CD4-positive, alpha-beta T cell treated with Interleukin-21 for 1 hour (primary cell): ENCODE measurements at places on chromosomes 3 and 15.
A peak's percentile ranks its signal among the peaks of the same experiment; 100 is the strongest.

GRCh38 chr15:66484539-66485112 lies 12.9 kb downstream of the SNAPC5 start:
- no peak for DNase-seq

- peak; percentile 25 for DNase-seq
Observed at GRCh38 chr3:104279617-104280016, 1087.1 kb upstream of the ALCAM start.

DNA sequence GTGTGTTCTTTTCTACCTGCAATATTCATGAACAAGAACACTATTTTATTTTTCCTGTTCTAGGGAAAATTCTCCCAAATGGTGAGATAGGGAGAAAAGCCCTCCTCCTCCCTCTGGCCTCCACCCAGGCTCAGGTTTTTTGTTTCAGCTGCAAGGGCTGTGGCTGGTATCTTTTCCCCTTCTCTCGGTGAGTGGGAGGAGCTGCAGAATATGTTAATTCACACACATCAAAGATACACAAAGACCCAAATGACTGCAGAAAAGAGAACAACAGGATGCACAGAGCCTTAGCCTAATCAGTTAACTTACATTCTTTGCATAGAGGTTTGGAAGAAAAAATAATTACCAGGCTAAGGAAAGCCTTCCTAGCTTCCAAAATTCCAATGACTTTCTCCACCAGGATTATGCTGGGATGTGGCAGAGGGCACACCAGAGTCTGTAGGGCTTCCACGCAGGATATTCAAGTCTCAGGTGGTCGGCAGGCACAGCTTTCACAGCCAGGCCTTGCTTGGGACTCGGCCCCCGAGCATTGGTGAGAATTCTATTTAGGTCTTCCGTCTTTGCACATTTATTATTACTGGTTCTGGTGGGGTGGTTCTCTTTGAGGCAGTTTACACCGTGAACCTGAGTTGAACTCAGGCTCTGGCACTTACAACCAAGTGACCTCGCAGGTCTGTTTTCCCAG lies 64.9 kb downstream of the ABHD5 start:
- peak; percentile 50 for DNase-seq

- peak; percentile 60 for DNase-seq
Observed at GRCh38 chr3:184289426-184289938, 9.6 kb upstream of the PSMD2 start.

GRCh38 chr3:119562307-119562961 lies 3.0 kb upstream of the CD80 start:
- peak; percentile 70 for DNase-seq

DNA sequence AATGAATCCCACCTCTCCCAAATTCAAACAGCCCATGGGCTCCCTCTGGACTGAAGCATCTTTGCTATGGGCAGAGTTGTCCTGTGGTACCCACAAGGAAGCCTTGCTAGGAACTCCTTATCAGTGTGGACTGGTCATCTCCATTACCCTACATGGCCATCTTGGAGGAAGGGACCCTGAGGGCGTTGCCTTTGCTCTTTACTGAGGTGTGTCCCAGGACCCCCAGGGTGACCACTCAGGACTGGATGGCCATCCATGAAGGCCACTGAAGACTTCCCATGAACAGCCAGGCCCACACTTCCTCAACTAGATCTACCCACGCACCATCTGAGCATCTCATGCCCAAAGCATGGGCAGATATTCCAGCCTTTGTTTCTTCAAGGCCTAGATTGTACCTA lies 20.0 kb downstream of the RTP3 start:
- no peak for DNase-seq

DNA sequence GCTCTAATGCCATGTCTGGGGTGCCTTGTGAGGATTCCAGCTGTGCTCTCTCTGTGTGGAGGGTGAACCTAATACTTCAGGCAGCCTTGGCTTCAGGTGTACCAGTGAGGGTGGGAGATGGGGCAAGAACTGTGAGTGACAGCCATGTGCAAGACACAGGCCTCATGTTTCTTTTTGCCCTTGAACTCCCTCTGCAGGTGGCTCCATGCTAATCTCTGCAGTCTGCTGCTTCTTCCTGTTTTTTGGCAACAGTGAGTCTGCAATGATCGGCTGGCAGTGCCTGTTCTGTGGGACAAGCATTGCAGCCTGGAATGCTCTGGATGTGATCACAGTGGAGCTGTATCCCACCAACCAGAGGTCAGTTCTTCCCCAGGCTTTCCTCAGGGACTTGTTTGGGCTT lies 189.3 kb downstream of the SV2B start:
- no peak for DNase-seq

GRCh38 chr3:59632760-59633573 lies 583.1 kb upstream of the CFAP20DC start:
- DNase-seq: no peak

DNA sequence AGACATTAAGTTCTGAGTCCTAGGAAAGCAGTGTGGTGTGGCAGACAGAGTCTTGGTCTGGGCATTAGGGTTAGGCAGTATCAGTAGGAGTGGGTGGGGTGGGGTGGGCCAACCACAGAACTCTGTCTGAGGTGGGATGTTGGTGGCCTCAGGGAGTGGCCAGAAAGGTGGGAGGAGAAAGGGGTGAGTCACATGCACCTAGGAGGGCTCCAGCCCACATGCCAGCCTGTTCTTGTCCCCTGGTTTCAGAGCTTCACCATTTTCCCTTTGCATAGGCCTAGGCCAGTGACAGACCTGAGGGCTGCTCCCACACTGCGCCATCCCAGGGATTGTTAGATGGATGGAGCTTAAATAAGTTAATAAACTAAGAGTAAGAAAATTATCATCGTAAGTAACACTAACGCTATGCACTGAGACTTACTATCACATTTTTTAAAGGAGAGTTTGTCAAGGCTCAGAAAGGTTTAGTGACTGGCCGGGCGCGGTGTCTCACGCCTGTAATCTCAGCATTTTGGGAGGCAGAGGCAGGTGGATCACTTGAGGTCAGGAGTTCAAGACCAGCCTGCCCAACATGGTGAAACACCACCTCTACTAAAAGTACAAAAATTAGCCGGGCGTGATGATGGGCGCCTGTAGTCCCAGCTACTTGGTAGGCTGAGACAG lies 33.8 kb downstream of the DNASE1L3 start:
- no peak for DNase-seq

- DNase-seq: no peak
Observed at GRCh38 chr15:75172284-75172820, 29.3 kb upstream of the C15orf39 start.

- DNase-seq: no peak
Observed at GRCh38 chr15:88341006-88341405, 84.5 kb upstream of the NTRK3 start.

GRCh38 chr3:153350420-153350819 lies 188.4 kb downstream of the RAP2B start:
- no peak for DNase-seq

DNA sequence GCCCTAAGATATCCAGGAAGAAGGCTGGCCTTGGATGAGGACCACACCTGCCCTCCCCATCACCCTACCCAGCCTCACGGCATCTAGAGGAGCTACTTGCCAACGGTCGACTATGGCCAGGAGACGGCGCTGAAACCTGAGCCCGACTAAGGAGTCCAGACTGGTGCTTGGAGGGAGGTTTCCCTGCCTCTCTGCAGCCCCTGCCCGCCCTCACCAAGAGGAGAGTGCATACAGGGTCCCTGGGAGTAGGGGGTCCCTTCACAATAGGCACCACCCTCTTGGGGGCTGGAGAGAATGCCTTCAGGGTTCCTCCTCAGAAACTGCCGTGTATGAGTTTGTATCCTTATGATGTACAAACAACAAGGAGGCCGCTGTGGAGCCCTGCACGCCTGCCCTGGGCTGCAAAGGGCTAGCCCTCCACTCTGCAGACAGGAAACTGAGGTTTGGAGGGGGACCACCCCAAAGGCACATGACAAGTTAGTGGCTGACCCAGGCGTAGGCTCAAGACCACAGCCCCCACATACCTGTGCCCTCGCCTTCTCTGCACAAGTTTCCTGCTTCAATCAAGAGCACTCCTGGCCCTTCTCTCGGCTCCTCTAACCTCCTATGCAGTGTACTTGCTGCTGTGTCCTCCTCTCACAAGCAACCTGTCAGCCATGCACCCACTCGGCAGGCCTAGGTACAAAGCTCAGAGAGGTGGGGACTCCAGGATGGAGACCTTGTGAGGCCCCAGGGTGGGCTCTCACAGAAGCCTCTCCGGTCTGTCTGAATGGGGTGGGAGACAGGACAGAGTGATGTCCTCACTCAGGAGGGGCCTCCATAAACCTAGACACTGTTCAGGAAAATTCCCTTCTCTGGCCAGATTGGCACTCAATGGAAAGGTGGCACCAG lies 7.4 kb downstream of the KLF15 start:
- no peak for DNase-seq

DNA sequence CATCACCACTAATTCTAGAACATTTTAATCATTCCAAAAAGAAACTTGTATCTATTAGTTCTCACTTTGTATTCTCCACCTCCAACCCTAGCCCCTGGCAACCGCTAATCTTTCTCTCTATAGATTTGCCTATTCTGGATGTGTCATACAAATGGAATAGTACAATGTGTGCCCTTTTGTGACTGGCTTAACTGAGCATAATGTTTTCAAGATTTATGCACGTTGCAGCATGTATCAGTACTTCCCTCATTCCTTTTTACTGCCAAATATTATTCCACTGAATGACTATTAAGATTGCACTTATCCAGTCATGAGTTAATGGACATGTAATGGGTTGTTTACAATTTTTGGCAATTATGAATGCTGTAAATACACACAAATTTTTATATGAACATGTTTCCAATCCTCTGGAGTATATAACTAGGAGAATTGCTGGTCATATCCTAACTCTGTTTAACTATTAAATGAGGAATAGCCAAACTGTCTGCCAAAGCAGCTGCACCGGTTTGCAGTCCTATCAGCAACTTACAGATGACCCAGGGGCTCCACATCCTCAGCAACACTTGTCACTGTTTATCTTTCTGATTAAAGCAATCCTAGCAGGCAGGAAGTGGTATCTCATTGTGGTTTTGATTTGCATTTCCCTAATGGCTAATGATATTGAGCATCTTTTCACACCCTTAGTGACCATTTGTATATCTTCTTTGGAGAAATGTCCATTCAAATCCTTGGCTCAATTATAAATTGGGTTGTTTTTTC lies 42.9 kb downstream of the DCUN1D1 start:
- DNase-seq: peak; percentile 4

- DNase-seq: no peak
Observed at GRCh38 chr3:74636981-74637380, 22.5 kb upstream of the CNTN3 start.

GRCh38 chr3:94573337-94573736 lies 510.5 kb downstream of the NSUN3 start:
- no peak for DNase-seq

GRCh38 chr3:184429786-184430185 lies 49.9 kb downstream of the CHRD start:
- no peak for DNase-seq

DNA sequence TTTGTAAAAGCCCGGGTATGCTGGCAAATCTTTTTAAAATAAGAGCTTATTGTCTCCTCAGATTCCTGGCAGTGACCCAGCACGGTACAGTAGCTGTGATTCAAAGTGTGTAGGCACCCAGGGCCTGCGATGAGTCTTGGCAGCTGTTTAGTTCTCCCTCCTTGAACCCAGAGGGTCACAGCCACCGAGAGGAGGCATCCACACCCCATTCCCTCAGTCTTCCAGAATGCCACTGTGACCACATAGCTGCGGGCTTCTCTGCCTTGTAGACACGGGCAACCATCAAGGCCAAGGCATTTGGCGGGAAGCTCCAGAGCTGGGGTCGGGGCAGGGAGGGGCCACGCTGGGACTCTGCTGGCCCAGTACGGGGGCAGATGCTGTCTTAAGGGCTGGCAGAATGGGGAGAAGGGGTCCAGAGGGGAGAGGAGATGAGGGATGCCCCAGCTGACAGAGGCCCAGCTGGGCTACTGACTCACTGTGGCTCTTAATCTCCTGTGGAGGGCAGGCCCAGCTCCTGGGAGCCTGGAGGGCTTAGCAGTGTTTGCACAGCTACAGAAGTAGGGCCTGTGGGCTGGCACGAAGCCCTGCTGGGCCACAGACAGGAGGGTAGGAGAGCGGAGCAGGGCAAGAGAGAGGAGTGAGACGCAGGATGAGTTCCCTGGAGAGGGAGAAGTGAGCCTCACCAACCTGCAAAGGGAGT lies 68.8 kb upstream of the DLG1 start:
- no peak for DNase-seq

DNA sequence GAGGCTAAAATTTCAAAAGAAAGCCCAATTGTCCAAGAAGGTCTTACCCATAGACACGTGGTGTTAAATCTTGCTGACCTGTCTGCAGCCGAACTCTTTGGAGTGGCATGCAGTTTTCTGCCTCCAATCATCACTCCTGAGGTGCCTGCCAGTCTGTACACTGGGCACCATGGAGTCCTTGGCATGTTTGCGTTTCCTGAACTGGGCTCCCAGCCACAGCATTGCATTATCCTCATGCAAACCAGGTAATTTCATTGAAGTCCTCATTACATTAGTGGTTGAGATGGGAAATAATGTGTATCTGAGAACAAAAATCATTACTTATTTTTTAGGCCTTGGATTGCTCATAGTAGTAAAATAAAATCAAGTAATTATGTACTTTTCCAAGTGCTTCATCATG lies 152.3 kb downstream of the AKAP13 start:
- no peak for DNase-seq

DNA sequence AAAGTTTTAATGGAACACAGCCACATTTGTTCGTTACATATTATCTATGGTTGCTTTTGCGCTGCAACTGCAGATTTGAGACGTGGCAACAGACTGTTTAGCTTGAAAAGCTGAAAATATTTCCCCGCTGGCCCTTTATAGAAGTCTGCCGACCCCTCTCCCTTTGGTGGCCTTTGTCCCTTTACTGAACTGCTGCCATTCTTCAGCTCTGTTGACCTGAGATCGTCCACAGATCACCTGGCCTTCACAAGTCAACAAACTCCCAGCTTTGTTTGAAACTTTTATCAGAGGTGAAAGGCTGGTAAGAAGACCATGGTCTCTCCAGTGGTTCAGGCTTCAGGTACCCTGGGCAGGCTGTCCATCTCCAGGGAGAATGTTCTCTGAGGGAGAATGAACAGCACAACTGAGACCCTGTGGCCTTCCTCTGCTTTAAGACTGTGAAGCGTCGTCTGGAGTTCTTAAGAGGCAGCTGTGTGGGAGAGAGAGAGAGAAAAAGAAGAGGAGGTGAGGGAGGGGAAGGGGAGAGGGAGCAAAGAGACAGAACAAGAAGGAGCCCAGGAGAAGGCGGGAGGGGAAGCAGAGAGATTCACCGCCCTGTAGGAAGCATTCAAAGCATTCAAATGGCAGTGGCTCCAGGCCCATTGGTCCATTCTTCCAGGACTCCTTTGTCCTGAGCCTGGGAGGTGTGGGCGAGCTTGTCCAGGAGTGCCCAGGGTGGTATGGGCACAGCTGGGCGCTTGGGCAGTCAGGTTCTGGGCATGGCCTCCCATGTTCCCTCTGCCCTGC lies 53.7 kb upstream of the INSYN1 start:
- DNase-seq: no peak
